ENCODE measurements at places on chromosomes 2 and 18.

GRCh38 chr2:43345391-43345813 is 119.0 kb upstream of the ZFP36L2 start:
- DNase-seq, result no peak

- no peak for DNase-seq
These were observed 80.9 kb downstream of the BCL2 start for GRCh38 chr18:63238693-63239075.

DNA sequence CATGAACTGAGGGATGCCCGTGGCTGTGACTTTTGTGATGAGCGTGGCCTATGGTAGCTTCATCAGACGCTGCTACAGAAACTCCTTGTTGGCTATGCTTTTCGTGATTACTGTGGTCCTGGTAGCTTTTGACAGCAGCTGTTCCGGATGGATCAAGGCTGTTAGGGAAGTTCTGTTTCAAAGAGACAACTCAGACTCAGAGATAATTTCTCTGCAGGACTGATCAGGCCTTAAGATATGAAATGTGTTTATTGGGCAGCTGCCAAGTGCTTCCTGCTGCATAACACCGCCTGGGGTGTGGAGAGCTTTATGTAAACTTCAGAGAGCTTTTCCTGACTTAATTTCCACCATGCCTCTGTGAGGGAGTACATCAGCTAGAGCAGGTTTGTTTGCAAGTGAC is 243.8 kb downstream of the TSN start:
- no peak for DNase-seq

DNA sequence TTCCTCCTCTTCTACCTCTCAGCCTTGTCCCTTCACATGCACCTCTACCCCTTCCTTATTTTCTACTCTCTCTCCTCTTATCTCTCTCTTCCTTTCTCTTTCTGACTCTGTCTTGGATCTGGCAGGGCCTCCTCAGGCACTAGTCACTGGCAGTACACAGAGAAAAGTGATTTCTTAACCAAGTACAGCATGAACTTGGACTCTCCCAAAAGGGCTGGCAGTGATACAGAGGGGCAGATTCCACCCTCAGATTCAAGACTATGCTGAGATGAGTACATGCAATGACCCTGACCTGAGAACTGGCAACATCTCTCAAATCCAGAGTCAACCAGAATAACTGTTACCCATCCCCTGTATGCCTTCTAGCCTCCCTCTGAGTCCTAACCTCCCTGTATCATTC is 4.3 kb downstream of the AOX1 start:
- DNase-seq, result no peak

- no peak for DNase-seq
These were observed 171.8 kb upstream of the KLF7 start for GRCh38 chr2:207337234-207338219.

- DNase-seq, result no peak
These were observed 31.6 kb upstream of the CASP10 start for GRCh38 chr2:201151127-201151981.

DNA sequence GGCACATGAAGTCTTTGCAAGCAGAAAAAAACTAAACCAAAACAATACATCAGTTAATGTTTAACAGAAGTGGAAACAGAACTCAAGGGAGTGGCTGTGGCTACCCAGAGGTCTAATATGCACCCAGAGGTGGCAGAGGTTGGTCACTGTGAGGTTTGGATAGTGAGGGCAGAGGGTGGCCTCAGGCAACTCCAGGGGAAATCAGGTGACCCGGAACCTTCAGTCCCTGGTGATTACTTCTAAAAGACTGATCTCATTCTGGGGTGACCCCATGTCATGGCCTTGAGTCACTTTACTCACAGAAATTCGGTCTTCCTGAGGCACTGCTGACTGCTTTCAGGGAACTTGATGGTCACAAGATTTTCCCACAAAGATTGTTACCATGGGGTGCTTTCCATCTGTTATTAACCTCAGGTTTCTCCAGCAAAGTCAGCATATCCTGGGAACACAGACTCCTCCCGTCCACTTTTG is 99.4 kb downstream of the TMEM17 start:
- DNase-seq, result no peak

DNA sequence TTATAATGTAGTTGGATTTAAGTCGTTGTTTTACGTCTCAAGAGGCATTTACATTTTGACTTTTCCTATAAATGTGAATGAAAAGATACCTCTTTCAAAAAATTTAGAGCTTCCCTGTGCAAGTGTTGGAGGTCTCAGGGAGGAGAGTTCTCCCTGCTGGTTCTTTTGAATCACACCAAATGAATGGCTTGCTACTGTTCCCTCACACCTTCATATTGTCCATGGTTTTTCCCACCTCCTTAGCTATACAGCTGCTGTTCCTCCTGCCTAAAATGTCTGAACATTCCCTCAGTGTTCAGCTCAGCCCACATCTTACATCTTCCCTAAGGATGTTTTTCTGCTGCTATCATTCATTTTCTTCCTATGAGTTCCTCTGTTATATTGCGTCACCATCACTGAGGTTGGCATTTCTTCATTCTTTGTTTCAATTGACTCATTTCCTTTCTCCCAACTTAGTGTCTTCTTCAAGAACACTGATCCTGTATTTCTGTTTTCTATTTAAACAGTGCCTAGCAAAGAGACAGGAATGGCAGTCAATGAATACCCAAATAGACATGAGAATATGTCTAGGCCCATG is 46.0 kb downstream of the COX7A2L start:
- DNase-seq, result no peak

DNA sequence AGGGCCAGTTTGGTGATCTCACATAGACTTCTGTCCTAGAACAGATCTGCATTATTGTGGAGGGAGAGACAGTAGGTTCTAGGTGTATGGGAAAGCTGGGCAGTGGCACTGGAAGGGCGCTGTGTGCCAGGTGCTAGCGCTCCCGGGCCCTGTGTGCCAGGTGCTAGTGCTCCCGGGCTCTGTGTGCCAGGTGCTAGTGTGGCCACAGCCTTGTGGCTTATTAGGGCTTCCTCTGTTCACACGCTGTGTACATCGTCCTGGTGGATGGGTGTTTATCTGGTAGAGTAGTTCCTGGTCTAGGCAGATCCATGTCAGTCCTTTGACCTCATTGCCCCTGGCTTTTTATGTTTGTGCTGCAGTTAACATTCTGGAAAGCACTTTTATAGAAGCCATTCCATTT is 263.4 kb downstream of the AGAP1 start:
- no peak for DNase-seq

- no peak for DNase-seq
These were observed 725 bp downstream of the SLC66A2 start for GRCh38 chr18:79950515-79951341.
